ENCODE measurements at places on chromosomes 6 and 20.
A peak's percentile ranks its signal among the peaks of the same experiment; 100 is the strongest.

GRCh38 chr6:161128230-161128629 lies 136.7 kb downstream of the MAP3K4 start:
- no peak overlapping the region for H3K27ac ChIP-seq
- H3K4me3 ChIP-seq = no peak overlapping the region
- peaks cover 20% of the 10 kb centered on the region for H3K27me3 ChIP-seq
- DNase-seq = no peak

GRCh38 chr6:129609635-129610034 lies 100.3 kb downstream of the ARHGAP18 start:
- H3K4me3 ChIP-seq = peak overlapping the region; percentile 78
- H3K27ac ChIP-seq = peak overlapping the region; percentile 89
- no peaks in the 10 kb centered on the region for H3K36me3 ChIP-seq
- H3K27me3 ChIP-seq = peaks cover 17% of the 10 kb centered on the region
- peaks cover 48% of the 10 kb centered on the region for H3K4me1 ChIP-seq

DNA sequence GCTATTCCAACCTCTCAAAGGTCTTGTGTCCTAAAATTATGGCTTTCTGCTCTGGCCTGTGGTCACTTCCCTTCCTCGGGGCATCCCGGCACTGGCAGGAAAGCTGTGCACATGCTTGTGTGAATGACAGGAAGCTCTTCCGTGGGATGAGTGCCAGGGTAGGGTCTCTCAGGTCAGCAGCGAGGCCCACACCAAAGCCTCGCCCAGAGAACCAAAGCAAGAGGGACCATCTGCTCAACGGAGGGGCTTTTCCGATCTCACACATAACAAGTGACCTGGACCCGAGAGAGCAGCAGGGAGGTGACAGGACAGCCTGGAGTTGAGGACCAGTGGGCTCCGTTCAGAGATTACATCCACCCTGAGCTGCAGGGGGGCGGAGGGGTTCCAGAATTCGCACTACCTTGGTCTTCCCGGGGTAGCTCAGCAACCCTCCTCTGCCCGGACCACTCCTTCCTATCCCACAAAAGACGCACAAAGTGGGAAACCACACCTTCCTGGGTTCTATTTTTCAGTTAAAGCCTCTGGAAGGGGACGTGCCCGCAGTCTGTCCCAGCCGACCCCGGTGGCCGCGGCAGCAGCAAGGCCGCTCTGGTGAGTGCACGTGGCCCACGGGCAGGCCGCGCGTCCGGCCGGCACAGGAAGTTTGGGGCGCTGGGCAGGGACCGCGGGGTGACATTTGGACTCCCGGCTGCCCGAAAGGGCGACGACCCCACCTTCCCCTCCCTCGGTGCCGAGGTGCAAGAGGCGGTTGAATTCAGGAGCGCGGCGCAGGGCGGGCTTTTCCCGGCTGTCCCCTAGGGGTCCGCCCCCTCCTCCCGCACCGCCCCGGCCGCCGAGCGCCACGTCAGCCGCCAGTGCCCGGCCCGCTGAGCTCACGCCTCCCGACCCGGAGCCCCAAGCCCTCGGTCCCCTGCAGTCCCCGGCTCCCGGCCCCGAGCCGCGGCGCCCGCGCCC lies 988 bp downstream of the TXNDC5 start:
- no peaks in the 10 kb centered on the region for H3K4me1 ChIP-seq
- peak; percentile 71 for DNase-seq
- H3K27me3 ChIP-seq = peaks cover 4% of the 10 kb centered on the region
- H3K27ac ChIP-seq = no peak overlapping the region
- H3K36me3 ChIP-seq = no peaks in the 10 kb centered on the region

GRCh38 chr6:2133716-2134310 lies 111.6 kb downstream of the GMDS start:
- no peak for DNase-seq
- H3K4me1 ChIP-seq = no peaks in the 10 kb centered on the region
- no peaks in the 10 kb centered on the region for H3K36me3 ChIP-seq
- no peaks in the 10 kb centered on the region for H3K27me3 ChIP-seq
- H3K4me3 ChIP-seq = no peak overlapping the region

GRCh38 chr20:49179368-49180277 lies 8.5 kb downstream of the STAU1 start:
- H3K4me1 ChIP-seq = peaks cover 7% of the 10 kb centered on the region
- H3K4me3 ChIP-seq = no peak overlapping the region
- H3K36me3 ChIP-seq = no peaks in the 10 kb centered on the region
- no peak for DNase-seq
- H3K27ac ChIP-seq = no peak overlapping the region

DNA sequence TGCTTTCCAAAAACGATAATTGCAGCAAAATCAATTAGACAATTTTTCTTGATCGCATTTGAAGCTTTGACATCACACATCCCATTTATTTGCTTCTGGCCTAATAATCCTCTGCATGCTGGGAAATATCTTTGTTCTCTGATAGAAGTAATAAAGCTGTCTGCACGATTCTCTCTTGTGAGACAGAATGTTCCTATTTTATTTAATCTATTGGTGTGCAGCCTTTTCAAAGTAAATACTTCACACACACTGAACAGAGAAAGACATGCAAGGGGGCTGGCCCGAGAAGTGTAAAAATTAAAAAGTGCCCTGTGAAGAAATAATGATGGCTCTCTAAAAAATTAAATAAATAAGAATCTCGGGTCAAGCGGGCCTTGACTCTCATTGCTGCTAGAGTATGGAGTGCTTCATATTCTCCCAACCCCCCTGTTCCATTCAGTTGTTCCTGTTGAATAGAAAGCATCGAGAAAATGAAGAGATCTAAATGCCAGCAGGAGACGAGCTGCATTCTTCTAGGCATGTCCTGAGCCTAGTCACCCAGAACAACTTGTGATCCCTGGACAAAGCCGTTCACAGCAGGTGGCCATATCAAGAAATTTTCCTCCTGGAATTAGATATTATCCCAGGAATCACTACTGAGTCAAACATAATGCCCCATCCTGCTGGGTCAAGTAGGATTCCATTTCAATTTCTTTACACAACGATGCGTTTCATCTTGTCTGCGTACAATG lies 625.9 kb upstream of the EPHA7 start:
- H3K27ac ChIP-seq = no peak overlapping the region
- H3K36me3 ChIP-seq = no peaks in the 10 kb centered on the region
- no peaks in the 10 kb centered on the region for H3K27me3 ChIP-seq
- no peak for DNase-seq
- peaks cover 11% of the 10 kb centered on the region for H3K4me1 ChIP-seq

Data from glutamatergic neuron (in vitro differentiated cells).